ENCODE measurements at places on chromosomes 4 and X.

DNA sequence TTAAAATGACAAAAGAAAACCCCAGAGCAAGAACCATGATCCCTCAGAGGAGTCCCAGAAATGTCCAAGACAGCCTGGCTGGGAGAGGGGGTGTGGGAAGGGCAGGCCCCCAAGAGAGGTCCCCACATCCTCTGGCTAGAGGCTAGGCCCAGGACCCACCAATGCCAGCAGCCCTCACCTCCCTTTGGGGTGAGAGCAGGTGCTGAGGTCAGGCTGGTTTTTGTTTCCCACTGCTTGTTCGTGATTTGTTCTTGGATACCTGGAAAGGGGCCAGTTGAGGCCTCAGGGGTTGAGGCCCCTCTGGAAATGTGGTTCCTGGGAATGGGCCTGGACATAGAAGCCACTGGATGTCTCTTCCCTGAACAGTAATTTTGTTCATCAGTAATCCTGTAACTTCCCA lies 2.3 kb upstream of the GRSF1 start:
- DNase-seq: no peak

GRCh38 chr4:15001248-15001868 lies 923 bp upstream of the CPEB2 start:
- DNase-seq: peak; percentile 93

- DNase-seq: peak; percentile 69
Observed at GRCh38 chrX:123648028-123648810, 84.6 kb downstream of the THOC2 start.

- no peak for DNase-seq
Observed at GRCh38 chr4:70734971-70735370, 13.2 kb downstream of the RUFY3 start.

GRCh38 chr4:58061967-58062366 lies 951.8 kb upstream of the IGFBP7 start:
- no peak for DNase-seq

DNA sequence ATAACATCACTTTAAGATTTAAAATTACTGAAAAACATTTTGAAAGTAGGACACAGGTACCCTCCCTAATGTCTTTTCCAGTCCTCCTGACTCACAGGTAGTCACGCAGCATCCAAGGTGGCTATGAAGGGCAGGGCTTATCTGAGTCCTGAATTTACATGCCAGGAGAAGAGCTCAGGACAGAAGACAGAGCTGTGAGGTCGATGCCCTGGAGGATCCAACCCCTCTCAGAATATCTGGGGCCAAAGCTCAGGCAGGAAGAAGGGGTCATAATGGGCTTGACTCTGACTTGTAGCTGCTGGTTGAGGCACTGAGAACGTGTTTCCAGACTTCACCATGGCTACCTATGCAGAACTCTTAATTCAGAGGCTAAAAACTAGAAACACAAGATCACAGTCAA lies 177.5 kb downstream of the AASDH start:
- no peak for DNase-seq

- no peak for DNase-seq
Observed at GRCh38 chrX:41133551-41133950, 48.3 kb downstream of the USP9X start.

GRCh38 chr4:54658252-54659093 lies 716 bp downstream of the KIT start:
- peak; percentile 78 for DNase-seq

GRCh38 chr4:8533274-8533865 lies 46.8 kb upstream of the GPR78 start:
- no peak for DNase-seq

DNA sequence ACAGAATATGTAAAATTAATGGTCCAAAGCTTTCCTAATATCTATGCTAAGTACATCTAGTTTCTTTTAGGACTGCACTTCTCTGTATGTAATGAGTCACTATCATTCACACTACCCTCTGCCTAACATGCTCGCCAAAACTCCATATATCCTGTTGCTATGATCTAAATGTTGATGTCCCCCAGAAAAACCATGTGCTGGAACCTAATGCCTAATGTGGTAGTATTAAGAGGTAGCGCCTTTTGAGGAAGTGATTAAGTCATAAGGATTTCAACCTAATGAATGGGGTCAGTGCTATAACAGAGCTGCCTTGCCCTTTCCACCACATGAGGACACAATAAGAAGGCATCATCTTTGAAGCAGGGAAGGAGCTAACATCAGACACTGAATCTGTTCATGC lies 34.9 kb upstream of the NFKB1 start:
- DNase-seq: peak; percentile 21

GRCh38 chr4:1019729-1020470 lies 8.5 kb downstream of the FGFRL1 start:
- DNase-seq: no peak

GRCh38 chrX:12894074-12895030 lies 12.1 kb upstream of the TLR8 start:
- DNase-seq: peak; percentile 38

DNA sequence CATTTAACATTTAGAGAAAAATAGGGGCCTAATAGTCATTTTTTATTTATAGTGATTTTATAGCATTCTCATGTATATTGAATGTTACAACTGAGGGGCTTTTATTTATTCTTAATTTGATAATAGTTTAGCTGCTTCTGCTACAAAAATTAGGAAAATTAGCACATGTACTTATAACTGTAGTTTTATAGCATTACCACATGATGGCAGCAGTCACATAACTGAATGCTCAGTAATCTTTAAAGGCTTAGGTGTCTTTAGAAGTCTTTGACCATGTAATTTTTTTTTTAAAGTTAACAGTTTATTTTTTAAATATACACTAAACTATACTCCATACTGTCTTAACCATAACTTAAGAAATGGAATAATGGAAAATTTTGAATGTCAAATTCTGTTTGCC lies 136.6 kb downstream of the STAG2 start:
- DNase-seq: peak; percentile 53

GRCh38 chr4:56981795-56982201 lies 3.1 kb downstream of the POLR2B start:
- peak; percentile 71 for DNase-seq

- DNase-seq: peak; percentile 4
Observed at GRCh38 chr4:148776941-148777340, 334.7 kb upstream of the NR3C2 start.

DNA sequence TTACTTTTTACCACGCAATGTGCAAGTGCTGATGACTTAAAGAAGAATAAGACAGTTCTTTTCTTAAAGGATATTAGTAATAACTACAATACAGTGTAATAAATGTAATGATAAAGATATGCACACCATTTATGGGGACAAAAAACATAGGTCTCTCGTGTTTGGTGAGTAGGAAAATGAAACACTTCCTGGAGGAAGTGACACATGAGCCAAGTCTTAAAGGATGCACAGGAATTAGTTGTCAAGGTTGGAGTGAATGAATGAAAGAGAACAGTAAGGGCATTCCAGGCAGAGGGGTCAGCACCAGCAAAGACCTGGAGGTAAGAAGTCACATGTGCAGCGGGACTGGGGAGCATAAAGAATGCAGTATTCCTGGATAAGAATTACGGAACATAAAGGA lies 112.7 kb downstream of the SH3RF1 start:
- no peak for DNase-seq

DNA sequence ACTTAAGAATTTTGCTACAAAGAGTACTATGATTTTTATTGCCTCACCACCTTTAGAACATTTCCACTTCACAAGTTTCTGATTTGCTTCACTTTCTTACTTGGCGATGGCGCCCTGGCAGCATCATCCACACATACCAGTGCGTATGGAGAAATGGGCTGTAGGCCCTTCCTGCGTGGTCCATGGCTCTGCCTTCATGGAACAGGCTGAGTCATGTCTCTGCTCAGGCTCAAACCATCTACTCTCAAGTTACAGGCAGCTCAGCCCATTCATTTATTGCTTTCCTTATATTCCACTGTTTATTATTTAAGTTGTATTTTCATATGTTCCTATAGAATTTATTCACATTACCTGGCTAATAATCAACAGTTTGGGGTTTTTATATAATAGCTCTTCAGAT lies 21.1 kb downstream of the CASP3 start:
- no peak for DNase-seq

DNA sequence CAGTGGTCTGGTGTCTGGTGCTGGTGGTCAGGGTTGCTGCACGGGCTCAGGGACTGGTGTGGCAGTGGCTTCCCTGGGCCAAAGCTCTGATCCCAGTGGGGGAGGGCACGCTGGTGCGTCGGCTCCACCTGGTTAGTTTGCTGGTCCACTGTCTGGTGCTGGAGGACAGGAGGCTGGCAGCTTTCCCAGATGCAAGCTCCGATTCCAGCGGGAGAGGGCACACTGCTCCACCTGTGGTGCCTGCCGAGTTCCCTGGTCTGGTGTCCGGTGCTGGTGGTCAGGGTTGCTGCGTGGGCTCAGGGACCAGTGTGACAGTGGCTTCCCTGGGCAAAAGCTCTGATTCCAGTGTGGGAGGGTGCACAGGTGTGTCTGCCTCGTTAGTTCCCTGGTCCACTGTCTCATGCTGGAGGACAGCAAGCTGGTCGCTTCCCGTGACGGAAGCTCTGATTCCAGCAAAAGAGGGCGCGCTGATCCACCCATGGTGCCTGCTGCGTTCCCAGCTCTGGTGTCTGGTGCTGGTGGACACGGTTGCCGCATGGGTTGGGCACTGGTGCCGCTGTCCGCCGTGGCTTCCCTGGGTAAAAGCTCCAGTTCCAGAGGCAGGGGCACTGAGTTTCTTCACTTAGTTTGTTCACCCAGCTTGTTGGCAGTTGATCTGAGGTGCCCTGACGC lies 5.8 kb downstream of the VMA21 start:
- DNase-seq: no peak

- no peak for DNase-seq
Observed at GRCh38 chr4:177444911-177445736, 2.9 kb upstream of the AGA start.

DNA sequence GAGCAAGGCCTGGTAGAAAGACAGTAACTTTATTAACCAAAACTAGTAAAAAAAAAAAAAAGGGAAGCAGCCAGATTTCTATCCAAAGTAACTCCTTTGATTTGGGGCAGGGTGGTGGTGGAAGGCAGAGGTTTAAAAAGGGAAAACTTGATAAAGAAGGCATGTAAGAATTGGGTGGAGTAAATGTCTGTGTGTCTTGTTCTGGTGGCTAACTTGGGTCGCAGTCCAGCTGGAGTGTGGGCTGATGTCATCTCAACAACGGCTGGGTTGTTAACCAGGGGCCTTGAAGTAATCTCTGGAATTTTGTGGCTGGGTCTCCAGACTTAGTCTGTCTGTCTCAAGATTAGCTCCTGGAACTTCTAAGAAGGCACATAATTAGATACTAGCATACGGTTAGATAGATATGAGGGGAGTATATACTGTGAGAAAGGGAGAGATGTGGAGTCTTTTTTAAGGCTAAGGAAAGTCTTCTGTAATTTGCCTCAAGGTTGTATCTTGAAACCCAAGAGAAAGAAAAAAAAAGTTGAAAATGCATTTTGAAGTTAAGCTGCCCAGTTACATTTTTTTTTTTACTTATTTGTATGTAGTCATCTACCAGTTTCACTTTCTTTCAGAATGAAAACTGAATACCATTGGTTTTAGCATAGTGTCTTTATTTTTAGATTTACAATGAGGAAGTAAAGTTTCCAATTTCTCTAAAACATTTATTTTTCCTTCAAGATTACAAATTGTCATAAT lies 48.3 kb downstream of the MTHFD2L start:
- DNase-seq: no peak

- DNase-seq: no peak
Observed at GRCh38 chrX:116281106-116281505, 110.6 kb downstream of the AGTR2 start.

- DNase-seq: peak; percentile 54
Observed at GRCh38 chr4:154928640-154929257, 147.7 kb downstream of the RBM46 start.

DNA sequence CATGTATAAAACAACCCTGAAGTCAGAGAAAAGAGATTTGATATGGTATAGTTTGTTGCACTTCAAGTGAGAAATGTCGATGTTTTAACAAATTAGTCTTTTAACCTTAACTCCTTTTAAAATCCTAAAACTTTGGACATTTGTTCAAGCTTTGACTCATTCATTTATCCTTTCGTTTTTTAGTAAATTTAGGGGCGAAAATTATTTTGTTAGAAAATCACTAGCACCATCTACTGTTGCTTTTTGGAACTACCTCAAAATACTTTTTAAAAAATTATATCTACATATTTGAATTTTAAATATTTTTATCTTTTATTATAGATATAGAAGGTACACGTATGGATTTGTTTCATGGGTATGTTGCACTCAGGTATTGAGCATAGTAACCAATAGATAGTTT lies 165.1 kb upstream of the POF1B start:
- peak; percentile 0 for DNase-seq
